ENCODE measurements at places on chromosomes 5 and 9.
A peak's percentile ranks its signal among the peaks of the same experiment; 100 is the strongest.

DNA sequence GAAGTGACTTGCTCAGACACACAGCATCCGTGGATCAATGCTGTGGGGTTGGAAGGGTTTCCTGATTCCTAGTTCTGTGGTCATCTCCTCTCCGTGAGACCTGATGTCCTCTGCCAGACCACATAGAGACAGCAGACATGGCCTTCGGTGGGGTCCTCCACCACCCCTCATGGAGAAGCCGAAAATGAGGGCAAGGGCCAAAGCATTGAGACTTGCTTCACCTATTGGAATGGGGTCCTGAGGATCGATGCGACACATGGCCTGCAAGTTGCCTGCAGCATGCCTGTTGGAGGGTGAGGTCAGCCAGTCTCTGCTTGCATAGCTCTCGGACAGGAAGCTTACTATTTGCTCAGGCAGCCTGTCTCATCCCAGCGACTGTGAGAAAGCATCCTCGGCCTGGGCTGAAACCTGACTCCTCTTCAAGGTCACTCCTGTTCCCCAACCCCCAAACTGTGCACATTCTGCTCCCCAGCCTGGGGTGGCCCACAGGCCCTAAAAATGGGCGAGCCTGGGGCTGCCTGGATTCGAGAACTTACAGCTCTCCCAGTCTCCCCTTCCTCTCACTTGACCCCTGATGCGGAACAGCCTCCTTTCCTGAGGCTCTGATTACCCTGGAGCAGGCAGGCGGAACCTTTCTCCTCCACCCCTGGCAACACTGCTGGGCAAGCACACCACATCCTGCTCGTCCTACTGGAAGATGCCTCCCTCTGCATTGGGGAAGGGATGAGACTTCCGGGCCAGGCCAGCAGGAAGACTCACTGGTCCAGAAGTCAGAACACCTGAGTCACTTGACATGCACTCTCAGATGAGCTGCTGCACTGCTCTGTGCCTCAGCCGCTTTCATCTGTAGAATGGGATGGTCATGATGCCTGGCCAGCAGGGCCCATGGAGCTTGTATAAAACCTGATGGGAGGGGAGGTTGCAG lies 186.9 kb downstream of the RGS3 start:
- DNase-seq, result peak; percentile 6

GRCh38 chr9:38176251-38176650 lies 107.2 kb upstream of the SHB start:
- no peak for DNase-seq

DNA sequence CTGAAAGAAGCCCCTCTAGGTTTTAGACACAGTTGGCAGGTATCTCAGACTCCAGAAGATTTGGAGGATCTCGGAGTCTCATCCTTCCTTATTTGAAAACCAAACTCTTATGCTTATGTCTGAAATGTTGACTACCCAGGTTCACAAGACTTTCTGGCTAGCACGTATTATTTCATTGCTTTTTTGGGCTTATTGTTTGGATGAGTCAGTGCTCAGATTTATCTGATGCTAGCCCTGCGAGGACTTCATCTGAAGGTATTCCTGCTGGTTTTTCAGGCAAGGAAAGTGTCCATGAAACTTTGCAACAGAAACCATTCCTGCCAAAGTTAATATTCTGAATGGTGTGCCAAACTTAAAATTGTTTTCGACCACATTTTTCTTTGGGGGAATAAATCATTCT lies 8.5 kb downstream of the OSTF1 start:
- no peak for DNase-seq

DNA sequence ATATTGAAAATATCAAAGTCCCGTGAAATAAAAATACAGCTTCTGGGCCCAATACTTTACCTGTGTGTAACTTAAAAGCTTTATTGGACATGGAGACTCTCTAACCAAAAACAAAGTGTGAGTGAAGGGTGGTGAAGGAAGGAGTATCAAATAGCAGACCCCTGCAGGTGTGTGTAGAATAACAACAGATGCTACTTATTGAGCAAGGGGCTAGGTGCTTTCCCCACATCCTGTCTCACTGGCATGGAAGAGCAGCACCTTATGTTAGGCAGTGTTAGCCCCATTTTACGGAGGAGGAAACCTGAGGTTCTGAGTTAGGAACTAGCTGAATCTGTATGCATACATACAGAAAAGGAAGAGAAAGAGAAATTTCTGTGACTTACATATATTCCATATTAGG lies 21.8 kb downstream of the SLIT3 start:
- DNase-seq, result no peak

DNA sequence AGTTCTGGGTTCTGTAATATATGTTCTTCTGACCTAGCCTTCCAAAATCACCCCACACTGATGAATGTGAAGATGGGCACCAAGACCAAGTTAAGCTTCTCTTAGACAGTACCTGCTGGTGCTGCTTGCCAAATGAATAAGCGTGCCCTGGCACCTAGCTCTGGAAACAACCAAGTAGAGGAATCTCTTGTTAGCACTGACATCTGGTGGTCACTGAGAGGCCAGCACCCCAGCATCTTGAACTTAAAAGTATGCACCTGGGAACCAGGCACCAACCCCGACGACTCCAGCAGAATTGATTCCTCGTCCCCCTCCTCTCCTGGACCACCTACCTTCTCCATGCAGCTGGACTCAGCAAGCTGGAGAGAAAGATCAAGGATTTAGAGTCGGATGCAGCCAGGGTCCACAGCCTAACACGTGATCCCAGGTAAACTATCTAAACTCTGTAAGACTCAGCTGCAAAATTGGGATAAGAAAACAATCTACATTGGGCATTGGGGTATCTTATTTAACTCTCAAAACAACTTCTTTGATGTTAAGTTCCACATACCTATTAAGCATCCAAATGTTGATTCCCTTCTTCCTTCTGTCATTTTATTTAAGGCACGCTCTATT lies 89.8 kb downstream of the SLC1A3 start:
- DNase-seq, result peak; percentile 10

DNA sequence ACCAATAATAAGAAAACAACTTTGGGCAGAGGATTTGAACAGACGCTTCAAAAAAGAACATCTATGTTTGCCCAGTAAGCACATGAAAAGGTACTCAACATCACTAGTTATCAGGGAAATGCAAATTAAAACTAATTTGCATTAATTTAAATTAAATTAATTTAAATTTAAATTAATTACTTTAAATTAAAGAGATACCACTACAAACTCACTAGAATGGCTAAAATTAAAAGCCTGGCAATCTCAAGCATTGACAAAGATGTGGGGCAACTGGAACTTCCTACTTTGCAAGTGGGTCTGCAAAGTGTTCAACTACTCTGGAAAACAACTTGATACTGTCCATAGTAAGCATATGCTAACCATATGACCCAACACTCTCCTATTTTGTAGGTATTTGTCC lies 32.1 kb upstream of the ELL2 start:
- DNase-seq, result no peak

DNA sequence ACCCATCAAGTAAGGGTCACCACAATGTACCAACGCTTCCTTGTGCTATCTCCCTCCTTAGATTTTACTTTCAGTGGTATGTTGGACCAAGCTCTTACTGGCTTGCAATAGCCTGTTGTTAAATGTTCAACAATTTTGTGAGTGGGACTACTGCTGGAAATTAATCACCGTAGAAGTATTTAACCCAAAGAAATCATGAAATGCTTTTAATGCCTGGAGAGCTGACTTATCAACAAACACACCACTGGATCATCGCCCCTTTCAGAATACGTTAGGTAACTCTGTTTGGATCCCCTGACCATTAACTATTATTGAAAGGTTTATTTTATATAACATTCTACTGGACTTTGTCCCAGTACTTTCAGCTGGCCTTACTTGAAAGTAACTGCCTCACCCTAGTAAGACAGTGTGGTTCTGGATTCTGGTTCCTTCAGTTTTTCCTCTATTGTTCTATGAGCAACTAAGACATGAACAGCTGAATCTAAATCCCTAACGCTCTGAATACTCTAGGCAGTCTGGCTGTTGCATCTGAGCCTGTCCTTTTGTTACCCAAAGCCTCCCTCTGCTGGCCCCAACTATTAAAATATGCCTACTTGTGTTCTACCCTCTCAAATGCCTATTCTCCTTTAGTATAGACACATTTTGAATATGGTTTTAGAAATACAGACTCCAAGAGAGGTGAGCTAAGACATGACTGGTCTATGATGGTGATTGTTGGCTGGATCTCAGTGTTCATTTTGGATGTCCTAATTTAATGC lies 1203.4 kb upstream of the DMAC1 start:
- DNase-seq, result peak; percentile 18

GRCh38 chr5:55173687-55174230 lies 782 bp upstream of the CDC20B start:
- no peak for DNase-seq

DNA sequence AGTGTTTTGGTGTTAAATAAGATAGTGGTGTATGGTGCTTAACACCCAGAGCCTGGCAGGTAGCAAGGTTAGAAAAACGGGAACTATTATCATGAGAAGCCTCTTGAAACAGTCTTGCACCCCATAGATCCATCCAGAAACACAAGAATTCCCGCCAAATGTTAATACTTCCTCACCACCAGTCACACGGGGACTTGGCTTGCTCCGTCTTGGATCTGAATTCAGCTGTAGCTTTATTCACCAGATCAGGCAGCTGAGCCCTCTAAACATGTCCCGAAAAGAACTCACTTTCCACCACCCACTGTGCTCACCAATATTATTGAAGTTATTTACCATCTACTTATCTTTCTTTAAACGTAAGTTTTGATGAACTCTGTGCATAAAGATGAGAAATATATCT lies 101.6 kb upstream of the PTPN3 start:
- no peak for DNase-seq

GRCh38 chr5:50593681-50594080 lies 72.8 kb upstream of the PARP8 start:
- no peak for DNase-seq

GRCh38 chr5:153539983-153540382 lies 49.5 kb downstream of the GRIA1 start:
- no peak for DNase-seq

DNA sequence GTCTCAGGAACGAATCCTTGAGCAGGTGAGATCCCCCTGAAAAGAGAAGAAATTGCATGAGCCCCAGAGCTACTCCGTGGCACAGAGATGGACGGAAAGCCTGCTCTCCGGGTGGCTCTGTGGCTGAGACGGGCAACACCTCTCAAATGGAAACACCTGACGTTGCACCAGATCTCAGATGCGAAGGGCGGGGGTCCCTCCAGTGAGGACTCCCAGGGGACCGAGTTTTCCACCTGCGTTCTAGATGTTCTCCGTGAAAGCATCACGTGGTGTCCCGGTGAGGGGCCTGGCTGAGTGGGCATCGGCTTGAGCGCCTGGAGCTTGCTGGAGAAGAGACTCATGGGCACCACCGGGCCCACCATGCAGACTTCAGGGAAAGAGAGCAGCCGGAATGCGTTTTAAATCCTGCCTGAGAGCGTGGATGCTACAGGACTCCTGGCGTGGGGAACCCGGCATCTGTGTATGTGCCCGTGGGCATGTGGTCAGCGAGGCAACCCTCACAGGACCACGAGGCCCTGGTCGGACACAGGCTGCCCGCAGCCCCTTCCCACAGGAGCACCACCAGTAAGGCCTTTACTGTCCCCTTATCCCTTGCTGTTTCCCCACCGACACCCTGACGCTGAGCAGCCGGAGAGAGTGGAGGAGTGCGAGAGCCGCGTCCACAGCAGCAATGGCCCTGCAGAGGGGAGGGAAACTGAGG lies 378.4 kb upstream of the IRX4 start:
- DNase-seq, result no peak

DNA sequence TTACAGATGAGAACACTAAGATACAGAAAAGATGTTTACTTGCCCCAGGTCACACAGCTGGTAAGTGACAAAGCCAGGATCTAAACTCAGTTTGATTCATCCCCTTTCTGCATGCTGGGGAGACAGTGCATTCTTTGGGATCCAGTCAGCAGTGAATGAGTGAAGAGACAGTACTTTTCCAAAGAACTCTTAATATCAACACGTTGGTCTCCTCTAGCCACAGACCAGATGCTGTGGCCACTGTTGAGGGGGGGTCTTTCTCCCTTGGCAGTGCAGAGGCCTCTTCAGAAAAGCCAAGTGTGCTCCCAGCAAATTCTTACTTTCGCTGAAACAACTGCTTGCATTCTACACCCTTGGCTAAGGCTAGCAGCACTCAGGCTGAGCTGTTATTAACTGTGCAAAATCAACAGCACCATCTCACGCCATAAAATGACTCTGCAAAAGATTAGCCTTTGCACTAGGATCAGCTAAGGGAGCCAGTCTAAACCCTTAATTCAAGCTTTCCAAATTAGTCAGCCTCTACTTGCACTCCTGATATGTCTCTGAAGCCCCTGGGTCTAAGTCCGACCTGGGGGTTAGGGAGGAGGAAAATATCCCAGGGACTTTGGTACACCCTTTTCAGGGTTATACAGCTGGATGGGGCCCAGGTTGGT lies 4.8 kb upstream of the TMEM171 start:
- no peak for DNase-seq

DNA sequence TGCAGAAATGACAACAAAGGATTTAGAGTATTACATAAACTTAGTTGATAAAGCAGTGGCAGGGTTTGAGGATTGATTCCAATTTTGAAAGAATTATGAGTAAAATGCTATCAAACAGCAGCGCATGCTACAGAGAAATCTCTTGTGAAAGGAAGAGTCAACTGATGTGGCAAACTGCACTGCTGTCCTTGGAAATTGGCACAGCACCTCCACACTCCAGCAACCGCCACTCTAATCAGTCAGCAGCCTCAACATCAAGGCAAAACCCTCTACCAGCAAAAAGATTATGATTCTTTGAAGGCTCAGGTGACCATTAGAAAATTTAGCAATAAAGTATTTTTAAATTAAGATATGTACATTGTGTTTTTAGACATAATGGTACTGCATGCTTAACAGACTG lies 66.4 kb downstream of the AUH start:
- DNase-seq, result no peak

DNA sequence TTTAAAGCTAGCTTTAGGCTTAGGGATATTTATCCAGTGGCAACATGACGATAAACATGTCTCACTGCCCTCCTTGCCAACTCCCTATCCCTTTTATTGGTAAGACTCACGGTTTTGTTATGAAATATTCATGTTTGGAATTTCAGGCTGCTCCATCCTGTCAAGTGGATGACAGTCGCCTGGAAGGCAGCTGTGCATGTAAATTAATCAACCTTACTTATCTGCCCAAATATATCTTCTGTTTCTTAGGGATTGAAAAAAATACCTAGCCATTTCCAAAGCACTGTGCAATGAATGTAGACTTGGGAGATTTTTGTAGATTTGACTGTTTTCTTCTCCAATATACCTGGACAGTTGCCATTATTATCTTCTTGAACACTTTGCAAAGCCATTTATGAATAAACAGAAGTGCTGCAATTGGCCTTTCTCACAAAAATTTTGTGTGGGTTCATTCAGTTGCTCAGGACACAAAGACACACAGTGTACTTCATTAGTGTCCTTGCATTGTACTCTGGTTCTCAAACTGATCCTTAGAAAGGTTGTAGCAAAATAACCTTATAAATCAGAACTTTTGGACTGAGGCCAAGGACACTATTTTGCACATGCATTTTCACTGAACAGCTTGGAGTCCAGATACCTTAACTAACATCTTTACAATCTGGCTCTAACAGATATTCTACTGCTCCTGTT lies 889.4 kb upstream of the SEMA6A start:
- DNase-seq, result no peak

- DNase-seq, result no peak
Observed at GRCh38 chr5:66992547-66992946, 204.1 kb downstream of the CD180 start.

GRCh38 chr5:122882831-122883230 lies 37.4 kb downstream of the SNX24 start:
- DNase-seq, result no peak

All from NCI-H1417 (cell line).